Tibial nerve (tissue), 4 donors: ENCODE measurements at places on chromosomes 12 and 14. TPM values are rescaled to one million over a fixed set of nuclear protein-coding genes. Genes with fewer than 3 reads are reported as not detected.
A peak's percentile ranks its signal among the peaks of the same experiment; 100 is the strongest.

GRCh38 chr14:83909507-83909906 is 1620.4 kb upstream of the FLRT2 start:
- H3K4me1 ChIP-seq = peaks cover 3% of the 10 kb centered on the region
- no peak for DNase-seq
- no peaks in the 10 kb centered on the region for H3K27me3 ChIP-seq
- no peak overlapping the region for H3K27ac ChIP-seq

The TRPV4 gene
- 2.4 TPM for total RNA-seq

The NINJ2 gene
- total RNA-seq = 16.7 TPM

DNA sequence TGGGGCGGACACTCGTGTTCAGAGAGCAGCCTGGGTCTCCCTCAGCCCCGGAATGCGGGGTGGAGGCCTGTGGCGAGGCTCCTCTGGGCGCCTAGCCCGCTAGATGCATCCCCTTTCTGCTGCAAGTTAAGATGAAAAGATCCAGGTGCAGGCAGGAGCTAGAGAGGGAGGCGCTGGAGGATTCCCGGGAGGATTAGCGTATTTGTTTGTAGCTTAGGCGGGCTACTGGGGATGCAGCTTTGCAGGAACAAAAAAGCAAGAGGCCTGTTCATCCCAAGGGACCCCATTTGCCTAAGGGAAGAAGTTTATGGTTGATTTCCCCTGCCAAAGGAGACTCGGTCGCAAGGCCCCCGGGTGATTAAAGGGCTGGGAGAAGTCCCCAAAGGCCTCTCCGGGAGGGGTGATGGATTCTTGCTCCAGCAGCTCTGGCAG is 824 bp downstream of the CCDC177 start:
- no peaks in the 10 kb centered on the region for H3K36me3 ChIP-seq
- peaks cover 29% of the 10 kb centered on the region for H3K4me1 ChIP-seq
- H3K4me3 ChIP-seq = no peak overlapping the region
- no peak for DNase-seq
- peaks cover 3% of the 10 kb centered on the region for H3K27me3 ChIP-seq

DNA sequence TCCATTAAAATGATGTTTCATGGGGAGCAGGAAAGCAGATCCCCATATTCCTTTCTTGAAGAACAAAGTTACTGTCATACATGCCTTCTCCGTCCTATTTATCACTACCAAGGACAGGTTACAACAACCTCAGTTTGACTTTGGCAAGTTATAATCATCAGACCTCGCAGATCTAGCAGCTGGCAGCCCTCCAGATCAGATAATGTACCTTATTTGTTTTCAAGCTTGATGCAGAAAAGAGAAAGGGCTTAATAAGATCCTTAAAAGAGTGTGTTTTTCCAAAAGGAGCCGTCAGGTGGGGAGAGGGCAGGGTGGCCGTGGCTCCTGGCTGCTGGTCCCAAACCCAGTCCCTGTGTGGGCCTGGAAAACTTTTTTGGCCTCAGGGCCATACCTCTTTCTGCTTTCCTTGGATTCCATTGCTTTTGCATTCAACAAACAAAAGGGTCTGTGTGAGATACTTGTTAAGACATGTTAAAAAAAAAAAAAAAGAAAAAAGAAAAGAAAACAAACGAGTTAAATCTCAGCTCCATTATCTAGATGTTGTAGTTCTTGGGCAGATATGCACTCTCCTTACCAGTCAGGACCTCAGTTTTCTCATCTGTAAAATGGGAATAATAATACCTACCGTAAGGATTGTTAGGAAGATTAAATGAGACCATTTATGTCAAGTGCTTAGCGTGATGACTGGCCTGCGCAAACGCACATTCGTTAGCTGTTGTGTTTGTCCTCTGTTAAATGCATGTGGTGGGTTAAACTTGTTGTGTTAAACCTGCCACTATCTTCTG is 64.6 kb downstream of the B4GALNT3 start:
- no peak overlapping the region for H3K4me3 ChIP-seq
- no peak overlapping the region for H3K27ac ChIP-seq
- H3K4me1 ChIP-seq = no peaks in the 10 kb centered on the region
- no peak for DNase-seq
- H3K27me3 ChIP-seq = no peaks in the 10 kb centered on the region
- H3K36me3 ChIP-seq = no peaks in the 10 kb centered on the region

- peak overlapping the region; percentile 80 for H3K27ac ChIP-seq
- no peak for DNase-seq
- H3K27me3 ChIP-seq = no peaks in the 10 kb centered on the region
- peaks cover 10% of the 10 kb centered on the region for H3K36me3 ChIP-seq
Measured at GRCh38 chr12:6552140-6552551, 3.7 kb downstream of the IFFO1 start.

- H3K36me3 ChIP-seq = no peaks in the 10 kb centered on the region
- no peak overlapping the region for H3K27ac ChIP-seq
- H3K27me3 ChIP-seq = no peaks in the 10 kb centered on the region
- H3K4me3 ChIP-seq = no peak overlapping the region
- no peak for DNase-seq
- peaks cover 14% of the 10 kb centered on the region for H3K4me1 ChIP-seq
Measured at GRCh38 chr14:94391281-94391975, 3.0 kb upstream of the SERPINA1 start.

GRCh38 chr14:84976805-84977204 is 553.1 kb upstream of the FLRT2 start:
- DNase-seq = no peak
- H3K4me3 ChIP-seq = no peak overlapping the region
- no peak overlapping the region for H3K27ac ChIP-seq
- H3K4me1 ChIP-seq = peaks cover 9% of the 10 kb centered on the region
- no peaks in the 10 kb centered on the region for H3K27me3 ChIP-seq

The PLEKHG7 gene
- 1.6 TPM for total RNA-seq

GRCh38 chr12:92654929-92655328 is 47.9 kb upstream of the PLEKHG7 start:
- no peaks in the 10 kb centered on the region for H3K4me1 ChIP-seq
- peak; percentile 33 for DNase-seq
- H3K27ac ChIP-seq = no peak overlapping the region

- H3K27ac ChIP-seq = no peak overlapping the region
- no peaks in the 10 kb centered on the region for H3K36me3 ChIP-seq
- no peak for DNase-seq
Measured at GRCh38 chr14:78697341-78697740, 527.2 kb downstream of the NRXN3 start.

DNA sequence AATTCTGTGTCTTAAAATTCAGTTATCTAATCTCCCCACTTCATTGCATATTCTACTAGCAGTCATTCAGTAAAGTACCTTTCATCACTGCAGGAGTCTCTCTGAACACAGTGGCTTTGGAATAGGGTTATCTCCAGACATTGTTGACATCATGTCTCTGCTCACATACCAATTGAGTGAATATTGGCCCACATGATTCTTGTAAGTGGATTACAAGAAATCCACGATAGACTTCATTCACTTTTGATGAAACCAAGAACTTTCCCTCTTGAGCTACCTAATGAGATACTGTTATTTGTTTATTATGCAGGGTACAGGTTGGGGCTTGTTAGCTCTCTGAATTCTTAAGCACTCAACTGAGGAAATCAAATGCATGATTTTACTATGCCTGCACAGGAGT is 284.9 kb downstream of the RAD51B start:
- peaks cover 7% of the 10 kb centered on the region for H3K4me1 ChIP-seq
- no peak overlapping the region for H3K4me3 ChIP-seq
- H3K36me3 ChIP-seq = no peaks in the 10 kb centered on the region
- no peak for DNase-seq
- H3K27ac ChIP-seq = no peak overlapping the region

The TBK1 gene
- 36.7 TPM for total RNA-seq

The TMEM63C gene
- total RNA-seq = not detected

GRCh38 chr14:28157289-28157869 is 609.2 kb upstream of the FOXG1 start:
- no peaks in the 10 kb centered on the region for H3K4me1 ChIP-seq
- no peak for DNase-seq
- H3K36me3 ChIP-seq = no peaks in the 10 kb centered on the region
- H3K27me3 ChIP-seq = no peaks in the 10 kb centered on the region

The CPNE8 gene
- 20.7 TPM for total RNA-seq

The SLC2A13 gene
- total RNA-seq = 21.3 TPM

- peaks cover 21% of the 10 kb centered on the region for H3K4me1 ChIP-seq
- no peaks in the 10 kb centered on the region for H3K36me3 ChIP-seq
- H3K4me3 ChIP-seq = no peak overlapping the region
- DNase-seq = no peak
- H3K27ac ChIP-seq = no peak overlapping the region
Measured at GRCh38 chr14:68473794-68474193, 319.1 kb downstream of the ZFP36L1 start.

GRCh38 chr14:94098326-94098992 is 12.1 kb upstream of the IFI27 start:
- no peaks in the 10 kb centered on the region for H3K36me3 ChIP-seq
- no peak for DNase-seq
- H3K4me3 ChIP-seq = no peak overlapping the region

The MYBPC1 gene
- 0.42 TPM for total RNA-seq

The STYK1 gene
- total RNA-seq = not detected

GRCh38 chr14:41749429-41749828 is 142.8 kb downstream of the LRFN5 start:
- no peaks in the 10 kb centered on the region for H3K36me3 ChIP-seq
- H3K27me3 ChIP-seq = no peaks in the 10 kb centered on the region

DNA sequence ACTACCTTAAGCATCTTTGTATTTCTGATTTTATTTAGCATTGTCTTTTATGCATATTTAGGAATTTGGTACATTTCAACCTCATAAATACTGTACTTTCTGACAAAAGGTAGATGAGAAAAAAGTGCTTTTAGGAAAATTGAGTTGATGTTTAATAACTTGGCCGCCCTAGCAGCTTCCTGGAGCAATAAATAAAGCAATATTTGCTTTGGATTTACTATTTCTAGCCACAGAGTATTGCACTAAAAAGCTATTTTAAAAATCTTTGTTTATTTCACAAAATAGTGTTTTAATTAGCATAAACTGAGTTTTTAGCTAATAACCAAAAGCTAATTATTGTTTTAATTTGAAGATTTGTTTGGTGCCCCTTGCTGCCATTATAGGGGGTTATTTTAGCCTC is 9.5 kb downstream of the PAPOLA start:
- no peaks in the 10 kb centered on the region for H3K36me3 ChIP-seq
- no peak overlapping the region for H3K27ac ChIP-seq
- H3K4me3 ChIP-seq = no peak overlapping the region
- no peak for DNase-seq
- H3K27me3 ChIP-seq = no peaks in the 10 kb centered on the region

The REP15 gene
- total RNA-seq = not detected

DNA sequence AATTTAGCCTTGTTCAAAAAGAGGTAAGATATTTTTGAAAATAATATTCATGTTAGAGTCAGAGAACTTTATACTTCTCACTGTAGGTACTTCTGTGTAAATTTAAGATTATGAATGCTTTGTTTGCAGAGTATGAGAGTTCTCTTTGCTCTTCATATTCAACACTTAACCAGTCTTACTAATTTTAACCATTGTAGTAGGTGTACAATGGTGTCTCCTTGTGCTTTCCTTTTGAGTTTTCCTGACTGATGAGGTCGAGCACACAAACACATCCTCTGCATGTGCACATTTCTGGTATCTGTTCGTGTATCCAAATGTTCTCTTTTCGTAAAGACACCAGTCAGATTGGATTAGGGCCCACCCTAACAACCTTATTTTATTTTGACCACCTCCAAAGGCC is 45.8 kb downstream of the MIA2 start:
- peaks cover 2% of the 10 kb centered on the region for H3K36me3 ChIP-seq
- DNase-seq = no peak
- H3K27ac ChIP-seq = no peak overlapping the region

The ITGB7 gene
- total RNA-seq = 15.1 TPM

DNA sequence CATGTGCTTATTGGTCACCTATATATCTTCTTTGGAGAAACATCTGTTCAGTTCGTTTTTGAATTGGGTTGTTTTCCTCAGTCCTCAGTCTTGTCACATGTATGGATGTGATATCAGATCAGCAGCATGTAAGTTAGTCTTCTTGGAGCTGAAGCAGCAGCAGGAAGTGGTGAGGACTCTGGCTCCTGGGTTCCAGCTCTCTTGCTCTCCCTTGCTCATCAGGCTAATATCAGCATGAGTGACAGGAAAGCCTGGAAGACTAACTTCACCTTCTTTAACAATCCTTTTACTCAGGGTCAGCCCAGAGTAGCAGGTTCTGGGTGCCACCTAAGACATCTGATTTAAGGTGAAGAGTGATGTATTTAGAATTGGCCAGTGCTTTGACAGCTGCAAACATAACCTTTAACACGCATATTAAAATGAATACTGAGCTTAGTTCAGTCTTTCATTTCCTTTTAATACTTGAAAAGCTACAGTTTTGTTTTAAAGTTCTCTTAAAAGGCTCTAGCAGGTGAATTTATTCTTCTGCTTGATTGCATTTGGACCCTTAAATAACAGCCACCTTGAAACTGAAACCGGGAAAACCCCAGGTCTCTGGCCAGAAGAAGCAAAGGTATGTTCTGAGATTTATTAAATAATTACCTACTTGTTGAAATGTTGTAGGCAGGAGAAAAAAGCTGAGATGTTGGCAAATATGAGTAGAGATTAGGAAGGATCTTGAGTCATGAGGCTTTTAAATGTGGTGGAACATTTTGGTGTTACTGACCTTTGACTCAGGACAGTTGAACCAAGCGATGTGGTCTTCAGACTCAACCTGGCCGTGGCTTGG is 54.3 kb downstream of the DRAM1 start:
- H3K4me3 ChIP-seq = no peak overlapping the region
- H3K4me1 ChIP-seq = peaks cover 7% of the 10 kb centered on the region
- H3K36me3 ChIP-seq = no peaks in the 10 kb centered on the region

- no peaks in the 10 kb centered on the region for H3K36me3 ChIP-seq
- no peak overlapping the region for H3K4me3 ChIP-seq
- no peak overlapping the region for H3K27ac ChIP-seq
- no peaks in the 10 kb centered on the region for H3K4me1 ChIP-seq
- no peaks in the 10 kb centered on the region for H3K27me3 ChIP-seq
- no peak for DNase-seq
Measured at GRCh38 chr12:18580291-18580690, 157.5 kb downstream of the PLCZ1 start.

- H3K4me3 ChIP-seq = no peak overlapping the region
- DNase-seq = no peak
- no peaks in the 10 kb centered on the region for H3K27me3 ChIP-seq
- no peaks in the 10 kb centered on the region for H3K4me1 ChIP-seq
- H3K27ac ChIP-seq = no peak overlapping the region
Measured at GRCh38 chr12:77679686-77680085, 151.0 kb upstream of the NAV3 start.

DNA sequence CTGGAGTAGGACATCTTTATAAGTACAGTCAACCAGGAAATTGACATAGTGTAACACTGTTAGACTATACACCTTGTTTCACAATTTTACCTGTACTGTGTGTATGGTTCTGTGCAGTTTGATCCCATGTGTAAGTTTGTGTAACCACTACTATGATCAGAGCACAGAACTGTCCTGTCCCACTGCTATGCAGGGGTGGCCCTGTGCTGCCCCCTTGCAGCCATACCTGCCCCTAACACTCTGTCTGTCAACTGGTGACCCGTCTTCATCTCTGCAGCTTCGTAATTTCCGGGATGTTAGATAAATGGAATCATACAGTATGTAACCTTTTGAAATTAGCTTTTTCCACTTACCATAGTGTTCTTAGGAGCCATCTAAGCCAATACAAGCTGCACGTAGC is 58.7 kb upstream of the RD3L start:
- no peaks in the 10 kb centered on the region for H3K4me1 ChIP-seq
- H3K4me3 ChIP-seq = no peak overlapping the region
- H3K36me3 ChIP-seq = no peaks in the 10 kb centered on the region
